ENCODE measurements at places on chromosomes 3 and 15.

DNA sequence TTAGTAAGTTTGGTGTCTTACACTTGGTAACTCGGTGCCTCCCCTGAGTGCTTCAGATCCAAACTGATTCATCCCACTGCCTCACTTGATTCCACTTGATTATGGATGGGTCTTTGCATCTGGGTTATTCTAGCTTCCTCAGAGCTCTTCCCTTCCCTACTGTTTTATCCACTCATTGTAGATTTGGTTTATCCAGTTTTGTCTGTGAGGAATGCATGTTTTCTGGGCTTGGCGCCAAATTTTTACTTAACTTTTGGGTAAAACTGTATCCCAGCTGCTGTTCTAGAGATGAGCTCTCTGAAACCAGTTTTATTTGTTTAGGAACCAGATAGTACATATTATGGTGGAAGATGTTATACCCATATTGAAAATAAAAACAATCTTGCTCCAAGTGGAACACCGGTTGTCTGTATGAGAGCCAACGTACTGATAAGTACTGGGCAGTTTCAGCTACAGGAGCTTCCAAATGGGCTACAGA lies 20.9 kb downstream of the RAD54L2 start:
- no peak for DNase-seq

DNA sequence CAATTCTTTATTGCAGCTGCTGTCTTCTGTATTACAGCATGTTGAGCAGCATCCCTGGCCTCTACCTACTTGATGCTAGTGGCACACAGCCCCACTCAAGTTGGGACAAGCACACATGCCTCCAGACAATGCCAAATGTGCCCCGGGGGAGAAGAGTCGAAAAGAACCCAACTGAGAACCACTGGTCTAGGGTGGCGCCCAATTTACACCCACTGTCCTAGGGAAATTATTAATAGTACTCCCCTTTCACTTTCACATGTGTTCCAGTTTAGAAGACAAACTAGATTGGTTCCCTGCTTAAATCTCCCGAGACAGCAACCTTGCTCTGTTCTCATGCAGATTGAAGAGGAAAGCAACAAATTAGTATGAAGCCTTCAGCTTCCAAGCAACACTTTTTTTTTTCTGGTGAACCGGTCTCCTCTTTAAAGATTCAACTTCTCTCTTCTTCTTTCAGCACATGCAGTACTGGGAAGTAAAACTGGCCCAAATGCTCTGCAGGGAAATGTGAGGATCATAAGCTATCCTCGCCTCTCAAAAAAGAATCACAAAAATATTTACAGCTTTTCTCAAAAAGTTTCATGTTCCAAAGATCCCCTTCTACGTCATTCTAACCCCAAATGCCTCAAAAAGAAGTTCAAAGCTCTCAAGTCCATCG lies 823.9 kb upstream of the CFAP20DC start:
- no peak for DNase-seq

GRCh38 chr15:89175617-89176191 lies 45.7 kb downstream of the RLBP1 start:
- DNase-seq = no peak

- DNase-seq = no peak
These were observed 34.7 kb downstream of the SPTSSB start for GRCh38 chr3:161336661-161337060.

- DNase-seq = no peak
These were observed 55.2 kb downstream of the CMSS1 start for GRCh38 chr3:99872923-99873254.

- DNase-seq = no peak
These were observed 10.1 kb downstream of the CIDEC start for GRCh38 chr3:9869955-9870354.

DNA sequence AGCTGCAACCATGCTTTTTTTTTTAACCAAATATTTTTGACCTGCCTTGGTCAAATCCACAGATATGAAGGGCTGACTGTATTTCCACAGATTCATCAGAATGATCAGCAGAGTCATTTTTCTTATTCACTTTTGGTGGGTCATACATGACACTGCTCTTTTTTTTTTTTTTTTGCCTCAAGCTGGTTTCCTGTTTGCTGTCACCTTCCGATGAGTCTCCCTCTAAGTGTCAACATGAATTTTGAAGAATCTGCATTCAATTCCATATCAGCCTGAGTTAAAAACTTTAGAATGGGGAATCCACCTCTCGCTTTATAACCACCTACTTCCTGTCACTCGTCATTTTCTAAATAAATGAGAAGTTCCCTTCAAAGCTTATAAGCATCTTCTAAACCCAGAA lies 2.2 kb upstream of the SLC12A8 start:
- no peak for DNase-seq

DNA sequence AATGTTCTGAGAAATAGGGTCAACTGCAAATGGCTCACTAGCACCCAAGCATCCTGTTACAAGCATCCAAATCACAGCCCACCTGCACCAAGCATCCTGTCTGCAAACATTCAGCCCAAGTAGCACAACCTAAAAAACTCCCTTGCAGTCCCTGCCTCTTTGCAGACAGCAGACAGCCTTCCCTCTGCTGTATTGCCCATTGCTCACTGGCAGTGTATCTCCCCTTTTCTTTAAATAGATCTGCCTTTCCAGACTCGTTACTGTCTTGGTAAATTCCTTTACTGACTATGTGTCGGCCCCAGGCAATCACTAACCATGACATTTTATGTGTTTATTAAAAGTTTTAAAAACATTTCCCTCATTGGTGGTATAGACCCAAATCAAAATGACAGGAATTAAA lies 155.4 kb downstream of the ADAMTSL3 start:
- no peak for DNase-seq

- no peak for DNase-seq
These were observed 131.6 kb downstream of the CHCHD6 start for GRCh38 chr3:126835472-126836219.

- DNase-seq = no peak
These were observed 3.4 kb upstream of the AEN start for GRCh38 chr15:88617790-88618189.

DNA sequence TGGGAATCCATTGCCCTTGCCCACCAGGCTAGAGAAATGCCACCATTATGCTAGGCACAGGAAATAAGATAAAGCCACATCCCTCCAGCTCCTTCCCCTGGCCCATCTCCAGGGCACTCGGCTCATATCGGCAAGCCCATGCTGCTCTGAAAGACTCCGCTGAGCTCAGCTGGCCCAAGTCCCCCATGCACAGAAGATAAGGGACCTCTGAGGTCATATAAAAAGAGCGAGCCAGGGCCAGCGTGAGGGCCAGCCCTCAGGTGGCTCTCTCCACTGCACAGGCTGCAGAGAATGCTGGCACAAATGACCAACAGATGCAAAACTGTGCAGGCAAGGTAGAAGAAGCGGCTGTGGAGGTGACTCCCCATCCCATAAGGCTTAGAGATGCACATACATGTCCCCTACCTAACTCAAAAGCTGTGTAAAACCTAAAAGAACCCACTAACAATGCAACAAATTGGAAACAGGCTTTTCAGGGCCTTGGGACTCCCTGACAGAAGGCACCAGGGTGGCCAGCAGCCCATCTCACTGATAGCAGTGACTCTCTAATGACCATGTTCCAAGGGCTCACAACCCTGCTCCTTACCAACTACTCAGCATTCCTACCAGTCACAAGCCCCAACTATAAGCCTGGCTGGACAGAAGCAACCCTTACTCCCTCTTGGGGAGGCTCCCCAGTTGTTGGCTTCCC lies 3.0 kb downstream of the RAB6B start:
- no peak for DNase-seq

- no peak for DNase-seq
These were observed 55.5 kb downstream of the BSN start for GRCh38 chr3:49609815-49610214.

DNA sequence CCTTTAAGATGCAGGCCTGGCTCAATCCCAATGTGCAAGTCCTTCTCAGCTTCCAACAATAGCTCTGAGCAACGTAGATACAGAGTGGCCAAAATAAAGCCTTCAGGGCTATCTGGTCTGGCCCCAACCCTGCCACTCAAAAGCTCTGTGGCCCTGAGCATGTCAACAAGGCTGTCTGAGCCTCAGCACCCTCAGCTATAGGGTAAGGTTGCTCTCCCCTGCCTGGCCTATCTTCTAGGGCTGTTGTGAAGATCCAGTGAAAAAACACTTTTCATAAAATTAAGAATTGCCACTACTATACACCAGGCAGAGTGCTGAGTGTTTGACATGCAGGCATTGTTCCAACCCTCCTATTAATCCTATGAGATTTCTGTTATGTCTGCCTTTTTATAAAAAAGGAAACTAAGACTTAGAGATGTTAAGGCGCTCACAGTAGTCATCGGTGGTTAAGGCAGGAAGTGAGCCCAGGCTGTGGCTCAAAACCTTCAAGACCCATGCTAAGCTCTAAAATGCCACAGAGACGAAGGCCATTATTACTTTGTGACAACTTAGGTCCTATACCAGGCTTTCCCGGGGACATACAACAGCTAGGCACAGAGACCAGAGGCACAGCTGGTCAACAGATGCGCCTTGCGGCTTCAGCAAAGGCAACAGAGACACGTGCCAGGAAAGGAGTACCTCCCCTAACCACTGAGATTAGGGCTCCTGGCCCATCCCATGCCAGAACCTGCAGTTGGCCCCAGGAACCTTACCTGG lies 5.1 kb downstream of the POLG start:
- no peak for DNase-seq

All from CD4-positive, alpha-beta T cell treated with Interleukin-4 for 1 hour (primary cell).